HT-29 (cell line): ENCODE measurements at places on chromosomes 5 and 9. TPM values are rescaled to one million over a fixed set of nuclear protein-coding genes. Genes with fewer than 3 reads are reported as not detected.

Gene NLN
- total RNA-seq = 19.6 and 22.8 TPM in 2 replicates

DNA sequence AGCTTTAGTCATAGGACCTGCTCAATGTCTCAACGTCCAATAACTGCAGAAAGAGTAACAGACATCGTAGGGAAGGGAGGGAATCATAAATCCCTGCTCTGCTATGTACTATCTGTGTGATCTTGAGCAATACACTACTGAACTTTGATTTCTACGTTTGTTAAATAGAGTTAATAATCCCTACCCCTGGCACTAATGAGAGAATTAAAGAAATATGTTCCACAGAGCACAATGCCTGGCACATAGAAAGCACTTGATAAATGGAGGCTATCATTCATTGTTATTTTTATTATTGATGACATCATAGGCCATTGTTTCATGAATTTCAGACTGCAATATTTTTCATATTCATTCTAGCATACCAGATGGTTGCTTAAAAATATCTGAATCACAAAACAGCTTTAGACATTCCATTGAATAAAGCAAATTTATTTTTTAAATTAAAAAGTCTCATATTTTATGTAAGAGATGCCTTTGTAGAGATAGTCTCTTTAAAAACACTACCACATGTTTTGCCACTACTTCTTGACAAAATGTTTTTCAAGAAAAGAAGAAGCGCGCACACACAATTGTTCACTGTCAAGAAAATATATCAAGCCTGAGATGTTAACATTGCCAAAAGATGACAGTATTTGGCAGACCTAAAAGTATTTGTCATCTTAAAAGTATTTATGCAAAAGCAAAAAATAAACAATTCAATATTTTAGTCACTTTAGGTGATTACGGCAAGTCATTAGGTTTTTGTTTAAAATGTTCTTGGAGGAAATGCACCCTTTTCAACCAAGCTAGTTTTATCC, 108.5 kb downstream of the EBF1 start:
- no peak for DNase-seq

Gene OR13C9
- not detected in 2 replicates for total RNA-seq

Gene DNM1
- total RNA-seq = 83.8 and 87.7 TPM in 2 replicates

Gene ECM2
- not detected in 2 replicates for total RNA-seq

Gene FABP6
- 2.2 and 2.9 TPM in 2 replicates for total RNA-seq
